ENCODE measurements at places on chromosomes 1 and 21.

- no peak for DNase-seq
These were observed 77.1 kb upstream of the ACTL8 start for GRCh38 chr1:17678011-17678410.

GRCh38 chr1:231927431-231927830 lies 300.8 kb downstream of the DISC1 start:
- no peak for DNase-seq

DNA sequence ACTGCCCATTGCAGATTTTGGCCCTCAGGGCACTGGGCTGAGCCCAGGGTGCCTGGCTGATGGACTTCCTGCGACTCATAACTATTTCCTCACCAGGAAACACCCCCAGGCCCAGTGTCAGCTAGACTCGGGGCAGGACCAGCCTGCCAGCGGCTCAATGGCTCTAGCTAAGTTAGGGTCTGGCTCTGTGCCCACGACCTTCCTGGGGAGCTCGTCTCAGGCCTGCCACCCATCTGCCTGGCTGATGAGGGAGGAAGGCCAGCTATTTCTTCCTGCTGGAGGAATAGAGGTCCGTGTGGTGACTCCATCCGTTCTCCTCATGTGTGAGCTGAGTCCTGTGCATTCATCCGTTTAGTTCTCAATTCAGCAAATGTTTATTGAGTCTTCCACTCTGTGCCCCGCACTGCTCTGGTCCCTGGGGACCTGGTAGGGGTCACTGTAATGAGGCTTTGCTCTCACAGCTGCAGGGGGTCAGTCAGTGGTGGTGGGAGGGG lies 44.5 kb downstream of the KIRREL1 start:
- peak; percentile 66 for DNase-seq

DNA sequence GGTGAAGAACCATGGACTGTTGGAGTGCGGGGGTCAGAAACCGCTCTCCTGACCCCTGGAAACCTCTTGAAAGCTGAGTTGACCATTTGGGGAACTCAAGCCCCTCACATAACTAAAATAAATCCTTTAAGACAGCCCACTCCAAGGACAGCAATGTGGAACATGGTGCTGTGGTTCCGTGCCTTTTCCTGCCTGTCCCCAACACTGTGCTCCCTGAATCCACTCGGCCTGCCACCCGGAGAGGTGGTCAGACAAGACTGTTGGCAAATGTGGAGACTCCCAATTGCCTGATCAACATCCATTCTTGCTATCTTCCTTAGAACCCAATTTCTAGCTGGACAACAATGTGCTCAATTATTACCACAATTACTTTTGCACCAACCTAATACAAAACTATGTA lies 286.0 kb downstream of the NPHP4 start:
- no peak for DNase-seq
